ENCODE measurements at places on chromosomes 11 and 22. TPM values are rescaled to one million over a fixed set of nuclear protein-coding genes. Genes with fewer than 3 reads are reported as not detected.

GRIK4 gene
- 0.04 TPM for total RNA-seq

GLYATL2 gene
- not detected for total RNA-seq

FANCF gene
- total RNA-seq: 6.8 TPM

RFPL1 gene
- total RNA-seq: not detected

RBM4 gene
- total RNA-seq: 150 TPM

KDM4D gene
- 0.32 TPM for total RNA-seq

CNGA4 gene
- 0.07 TPM for total RNA-seq

NUP50 gene
- 36.4 TPM for total RNA-seq

CBLIF gene
- total RNA-seq: not detected
